ENCODE measurements at places on chromosomes 2 and 18.

- peak; percentile 84 for DNase-seq
These were observed 86.8 kb upstream of the SP3 start for GRCh38 chr2:174051741-174052583.

DNA sequence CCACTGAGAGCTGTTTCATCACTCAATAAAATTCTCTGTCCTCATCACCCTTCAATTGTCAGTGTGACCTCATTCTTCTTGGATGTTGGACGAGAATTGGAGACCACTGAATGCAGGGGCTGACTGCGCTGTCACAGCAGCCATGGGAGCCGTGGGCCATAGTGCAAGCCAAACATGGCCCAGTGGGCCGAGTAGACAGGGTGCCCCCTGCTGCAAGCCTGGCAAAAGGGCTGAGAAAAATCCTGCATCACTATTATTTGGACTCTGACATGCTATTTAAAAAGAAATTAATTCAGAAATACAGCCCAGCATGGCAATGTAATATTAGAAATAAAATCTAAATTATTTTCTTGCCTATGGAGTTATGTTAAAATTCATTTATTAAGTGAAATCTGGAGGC, 67.8 kb upstream of the FAM98A start:
- no peak for DNase-seq

DNA sequence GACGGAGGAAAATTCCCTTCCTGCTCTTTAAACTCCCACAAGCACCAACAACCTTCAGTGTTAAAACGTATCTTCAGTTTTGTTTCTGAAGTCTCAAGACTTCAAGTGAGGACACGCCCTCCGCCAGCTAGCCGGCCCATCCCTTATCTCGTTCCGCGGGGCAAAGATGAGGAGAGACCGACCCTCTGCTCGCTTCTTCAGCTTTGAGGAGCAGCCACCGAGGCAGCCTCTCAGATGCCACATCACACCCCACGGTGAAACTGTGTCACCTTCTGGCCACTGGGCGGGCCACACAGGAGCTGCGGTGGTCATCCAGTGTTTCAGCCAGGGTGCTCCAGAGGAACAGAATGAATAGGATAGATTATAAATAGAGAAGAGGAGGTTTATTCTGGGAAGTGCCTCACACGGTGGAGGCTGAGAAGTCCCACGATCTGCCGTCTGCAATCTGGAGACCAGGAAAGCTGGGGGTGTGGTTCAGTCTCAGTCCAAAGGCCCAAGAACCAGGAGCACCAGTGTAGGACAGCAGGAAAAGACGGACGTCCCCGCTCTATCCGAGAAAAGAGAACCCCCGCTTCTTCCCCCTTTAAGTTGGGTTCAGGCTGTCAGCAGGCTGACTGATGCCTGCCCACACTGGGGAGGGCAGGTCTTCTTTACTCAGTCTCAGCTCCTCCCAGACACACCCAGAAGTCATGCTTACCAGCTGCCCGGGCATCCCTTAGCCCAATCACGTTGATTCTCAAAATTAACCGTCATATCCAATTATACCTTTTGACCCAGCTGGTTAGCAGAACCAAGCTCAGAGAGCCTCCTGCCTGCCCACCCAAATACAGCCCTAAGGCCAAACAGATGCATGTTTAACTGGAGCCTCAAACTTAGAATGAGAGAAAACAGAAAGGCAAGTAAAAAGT, 399.7 kb upstream of the ID2 start:
- DNase-seq, result peak; percentile 27

DNA sequence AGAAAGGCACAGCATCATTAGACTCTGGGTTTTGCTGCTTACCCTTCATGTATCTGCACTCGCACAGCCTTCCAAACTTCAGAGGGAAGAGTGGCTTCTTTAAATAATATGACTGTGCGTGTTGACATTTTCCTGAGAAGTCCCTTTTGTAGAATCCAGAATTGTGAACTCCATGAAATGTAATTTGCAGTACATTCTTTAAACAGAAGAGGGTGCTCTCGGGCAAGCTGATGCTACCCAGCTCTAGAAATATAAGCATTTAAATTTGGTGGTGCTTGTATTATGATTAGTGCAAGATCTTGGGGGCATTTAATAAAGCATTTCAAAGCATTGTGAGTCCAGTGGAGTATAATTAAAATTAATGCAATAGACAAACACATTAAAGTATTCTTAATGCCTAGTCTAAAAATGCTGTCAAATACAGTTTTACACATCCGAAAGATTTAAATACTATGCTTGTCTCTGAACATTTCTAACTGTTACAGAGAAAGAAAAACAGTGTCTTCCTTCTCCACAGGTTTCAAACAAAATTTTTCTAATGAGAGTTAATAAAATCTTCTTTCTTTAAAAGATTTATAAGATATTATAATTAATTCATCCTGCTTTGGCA, 17.3 kb upstream of the GTF2A1L start:
- DNase-seq, result peak; percentile 75

- DNase-seq, result peak; percentile 32
These were observed 19.1 kb downstream of the IL1R2 start for GRCh38 chr2:102010902-102011301.

GRCh38 chr18:49858309-49859020, 45.1 kb upstream of the ACAA2 start:
- DNase-seq, result peak; percentile 74

- no peak for DNase-seq
These were observed 254.8 kb downstream of the GLI2 start for GRCh38 chr2:120990451-120990871.

DNA sequence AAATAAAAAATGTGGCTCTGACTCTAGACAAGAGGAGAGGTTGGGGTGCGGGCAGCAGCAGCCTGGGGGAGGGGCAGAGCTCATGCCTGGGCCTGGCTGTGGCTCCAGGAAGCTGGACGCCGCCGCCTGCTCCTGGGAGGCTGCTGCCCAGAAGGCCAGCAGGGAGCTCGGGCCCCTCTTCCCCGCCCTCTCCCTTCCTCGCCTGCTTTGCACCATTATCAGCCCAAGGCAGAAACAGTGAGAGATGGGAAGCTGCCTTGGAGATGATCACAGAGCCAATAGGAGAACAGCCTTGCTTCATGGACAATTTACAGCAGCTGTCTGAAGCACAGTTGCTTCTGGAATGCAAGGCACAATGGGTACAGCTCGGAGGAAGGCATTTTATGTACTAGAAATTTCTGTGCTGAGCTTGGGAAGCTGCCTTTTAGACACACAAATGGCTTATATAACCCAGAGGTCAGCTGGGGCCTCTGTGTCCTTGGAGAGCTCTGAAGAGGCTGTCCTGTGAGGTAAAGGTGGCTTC, 55.3 kb upstream of the AFF3 start:
- DNase-seq, result no peak

GRCh38 chr18:75350512-75350839, 77.0 kb downstream of the SMIM21 start:
- no peak for DNase-seq

- DNase-seq, result no peak
These were observed 54.2 kb upstream of the ZNF396 start for GRCh38 chr18:35431374-35431741.

DNA sequence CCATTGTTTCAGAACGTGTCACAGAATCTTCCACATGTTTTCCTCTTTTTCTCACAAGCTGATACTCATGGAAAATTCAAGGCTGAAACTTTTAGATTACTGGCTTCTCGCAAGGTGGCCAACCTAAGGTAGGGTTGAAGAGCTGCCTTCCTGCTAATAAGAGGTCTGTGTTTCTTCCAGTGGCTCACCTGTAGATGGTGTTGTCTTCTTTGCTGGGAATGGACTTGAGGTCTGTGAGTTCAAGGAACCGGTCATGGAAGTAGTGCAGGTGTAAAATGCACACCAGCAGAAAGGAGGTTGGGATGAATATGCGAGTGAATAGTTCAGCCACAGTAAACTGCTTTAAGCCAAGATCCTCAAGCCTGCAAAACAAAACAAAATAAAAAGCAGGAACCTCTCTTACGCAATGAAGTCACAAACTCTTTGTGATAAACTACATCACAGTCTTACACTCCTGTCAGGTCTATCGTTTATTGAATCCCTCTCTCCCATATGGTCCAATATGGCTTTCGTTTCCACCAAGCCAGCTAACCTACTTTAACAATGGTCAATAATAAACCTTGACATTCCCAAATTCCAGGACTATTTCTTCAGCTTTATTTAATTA, 258.9 kb downstream of the NAPG start:
- DNase-seq, result no peak

- DNase-seq, result no peak
These were observed 177.7 kb upstream of the ZC3H15 start for GRCh38 chr2:186308347-186308746.

DNA sequence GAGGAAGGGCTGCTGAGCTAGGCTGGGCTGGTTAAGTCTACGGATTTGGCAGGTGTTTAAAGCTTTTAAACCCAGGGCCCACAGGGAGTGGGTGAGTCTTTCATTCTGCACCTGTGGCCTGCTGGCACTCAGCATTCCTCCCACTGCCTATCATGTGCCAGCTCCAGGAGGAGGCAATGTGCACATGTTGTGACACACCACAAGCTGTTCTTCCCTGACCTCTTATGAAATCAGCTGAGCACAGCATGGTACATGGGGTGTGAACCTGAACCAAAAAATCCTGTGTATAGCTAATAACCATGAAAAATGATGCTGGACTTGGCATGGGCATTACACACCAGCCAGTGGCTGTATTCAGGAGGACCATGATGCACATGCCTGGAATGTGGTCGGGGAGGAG, 297.9 kb upstream of the MMADHC start:
- DNase-seq, result no peak

GRCh38 chr2:77566131-77566530, 44.0 kb upstream of the LRRTM4 start:
- DNase-seq, result no peak

- DNase-seq, result no peak
These were observed 17.2 kb downstream of the PTMA start for GRCh38 chr2:231725476-231725875.

- DNase-seq, result no peak
These were observed 4.0 kb downstream of the NEU4 start for GRCh38 chr2:241812730-241813643.

GRCh38 chr2:225070811-225071210, 28.5 kb upstream of the DOCK10 start:
- DNase-seq, result no peak

- DNase-seq, result no peak
These were observed 5.2 kb downstream of the RPL37A start for GRCh38 chr2:216503697-216504375.

- DNase-seq, result no peak
These were observed 3.3 kb upstream of the RNF152 start for GRCh38 chr18:61896118-61896517.

GRCh38 chr2:47528874-47529273, 125.9 kb downstream of the MSH2 start:
- DNase-seq, result no peak

- no peak for DNase-seq
These were observed 108.2 kb upstream of the SMAD2 start for GRCh38 chr18:48038636-48039035.

DNA sequence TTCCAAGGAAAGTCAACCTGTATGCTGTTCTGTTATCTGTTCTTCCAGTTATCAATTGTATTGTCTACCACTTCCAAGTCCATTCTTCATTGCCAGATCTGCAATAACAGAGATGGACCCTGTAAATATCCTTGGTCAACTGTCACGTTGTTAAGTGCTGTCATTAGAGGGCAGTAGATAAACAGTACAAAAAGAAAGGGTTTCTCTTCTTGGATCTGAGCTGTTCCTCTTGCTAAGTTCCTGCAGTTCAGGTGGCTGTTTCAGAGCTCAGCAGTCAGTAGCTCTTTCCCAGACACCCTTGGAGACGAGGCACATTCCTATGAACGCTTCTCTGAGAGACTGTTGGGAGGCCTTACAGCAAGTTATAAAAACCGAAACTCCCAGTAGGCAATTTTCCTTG, 957.1 kb upstream of the CHAC2 start:
- peak; percentile 18 for DNase-seq

DNA sequence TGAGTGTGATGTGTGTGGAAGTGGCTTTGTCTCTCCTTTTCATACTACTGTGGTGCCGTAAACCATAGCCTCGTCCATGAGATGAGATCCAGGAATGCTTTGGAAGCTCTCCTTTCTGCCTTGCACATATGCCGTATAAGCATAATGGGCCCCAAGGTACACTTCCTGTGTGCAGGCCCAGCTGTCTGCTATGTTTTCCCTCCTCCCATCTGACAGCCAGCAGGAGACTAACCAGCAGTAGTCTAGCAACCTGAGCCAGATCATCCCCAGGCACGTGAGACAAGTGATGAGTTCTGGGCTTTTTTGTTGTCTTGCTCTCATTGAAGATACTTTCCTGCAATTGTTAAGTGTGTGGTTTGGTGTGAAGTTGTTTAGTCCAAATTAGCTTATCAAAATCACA, 555.5 kb upstream of the LRRTM4 start:
- DNase-seq, result no peak

DNA sequence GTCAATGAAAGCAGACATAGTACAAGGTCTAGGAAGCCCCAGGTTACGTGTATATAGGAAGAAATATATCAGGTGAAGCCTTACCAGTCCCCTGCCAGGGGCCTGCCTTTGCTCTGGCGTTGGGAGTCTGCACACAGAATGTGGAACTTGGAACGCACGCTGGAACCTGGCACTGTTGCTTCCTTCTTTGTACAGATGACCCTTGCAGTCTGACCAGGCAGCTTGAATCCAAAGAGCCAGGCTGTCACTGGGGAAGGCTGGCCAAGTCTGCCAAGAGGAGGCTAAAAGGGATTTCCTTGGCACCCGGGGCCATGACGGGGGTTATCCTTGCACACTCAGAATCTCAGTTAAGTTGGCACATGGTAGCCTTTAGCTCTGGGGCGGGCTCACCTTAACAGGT, 39.5 kb downstream of the TMEM247 start:
- DNase-seq, result no peak

DNA sequence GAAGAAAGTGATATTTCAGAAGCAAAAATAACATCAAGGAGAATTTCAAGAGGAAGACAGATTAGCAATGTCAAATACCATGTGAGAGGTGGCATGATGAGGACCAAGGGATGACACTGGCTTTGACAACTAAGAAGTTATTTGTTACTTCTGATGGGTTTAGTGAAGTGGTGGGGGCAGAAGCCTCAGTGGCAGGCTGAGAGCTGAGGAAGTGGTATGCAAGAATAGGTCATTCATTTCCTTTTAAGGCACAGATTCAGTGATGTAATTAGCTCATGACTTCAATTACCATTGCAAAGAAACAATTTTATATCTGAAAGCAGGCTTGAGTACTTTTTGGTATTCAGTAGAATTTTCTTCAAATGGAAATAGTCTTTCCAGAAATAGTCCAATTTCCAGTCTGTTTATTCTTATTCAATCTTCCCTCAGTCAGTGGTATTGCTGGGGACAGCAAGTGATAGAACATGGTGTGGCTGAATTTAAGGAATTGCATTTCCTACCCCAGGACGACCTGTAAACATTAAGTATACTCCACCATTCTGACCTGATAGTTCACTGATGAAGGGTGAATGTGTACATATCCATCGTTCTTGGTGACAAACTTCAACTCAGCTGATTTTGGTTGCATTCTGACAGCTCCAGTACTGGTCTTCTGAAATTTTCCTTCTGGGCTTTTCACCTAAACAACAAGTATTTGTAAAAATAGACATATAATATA, 28.2 kb downstream of the GEMIN6 start:
- no peak for DNase-seq

- no peak for DNase-seq
These were observed 140.3 kb upstream of the FOSL2 start for GRCh38 chr2:28252311-28252710.

- DNase-seq, result no peak
These were observed 290.1 kb upstream of the KLHL14 start for GRCh38 chr18:33062834-33063364.

Data from hematopoietic multipotent progenitor cell treated with erythropoietin and hydrocortisone succinate and interleukin-3 and kit ligand, for 4 days (in vitro differentiated cells).